Colonic mucosa (tissue), 4 donors: ENCODE measurements at places on chromosomes 1 and 21. TPM values are rescaled to one million over a fixed set of nuclear protein-coding genes. Genes with fewer than 3 reads are reported as not detected.

- no peak for DNase-seq
Observed at GRCh38 chr1:234556245-234556943, 53.6 kb downstream of the IRF2BP2 start.

GRCh38 chr1:215957663-215958062 is 390.6 kb downstream of the KCTD3 start:
- DNase-seq = no peak

DNA sequence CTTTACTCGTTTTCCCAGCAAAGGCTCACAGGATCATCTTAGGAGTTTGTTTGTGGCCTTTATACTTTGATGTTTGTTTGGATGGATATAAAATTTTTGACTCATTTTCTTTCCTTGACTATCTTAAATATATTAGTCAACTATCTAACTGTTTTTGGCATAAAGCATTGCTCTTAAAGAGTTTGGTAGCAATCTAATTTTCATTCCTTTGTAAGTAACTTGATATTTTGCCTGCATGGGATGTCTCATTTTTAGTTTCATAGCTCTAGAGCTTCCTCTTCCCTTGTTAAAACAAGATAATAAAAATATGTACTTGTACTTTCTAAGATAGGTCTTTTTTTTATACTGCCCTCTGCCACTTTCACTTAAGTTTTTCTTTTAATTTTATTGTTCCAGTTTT is 161.9 kb downstream of the MAGI3 start:
- DNase-seq = no peak

DNA sequence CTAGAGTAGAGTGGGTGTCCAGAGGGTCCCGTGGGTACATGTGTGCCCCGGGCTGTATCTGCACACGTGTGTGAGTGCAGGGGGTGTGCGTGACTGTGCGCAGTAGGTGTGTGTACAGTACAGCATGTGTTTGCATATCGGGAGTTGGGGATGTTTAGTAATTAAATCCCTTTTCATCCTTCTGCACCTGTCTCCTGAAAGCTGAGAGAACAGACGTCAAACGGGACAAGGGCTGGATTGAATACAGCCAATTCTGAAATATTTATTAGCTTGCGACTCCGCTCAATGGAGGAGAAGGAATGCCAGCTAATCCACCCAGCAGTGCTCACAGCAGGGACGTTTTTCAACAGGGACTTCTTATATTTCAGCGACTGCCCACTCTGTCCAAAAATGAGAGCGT is 44.7 kb upstream of the CASZ1 start:
- no peak for DNase-seq

- no peak for DNase-seq
Observed at GRCh38 chr1:49051647-49052046, 275.0 kb upstream of the BEND5 start.

- peak; percentile 70 for DNase-seq
Observed at GRCh38 chr1:181090641-181091126, 2.2 kb downstream of the IER5 start.

- no peak for DNase-seq
Observed at GRCh38 chr1:205920159-205920558, 23.1 kb downstream of the SLC26A9 start.

- peak; percentile 84 for DNase-seq
Observed at GRCh38 chr1:12480748-12481362, 137.2 kb downstream of the DHRS3 start.

GRCh38 chr1:150576367-150576711 is 3.1 kb downstream of the MCL1 start:
- DNase-seq = no peak

GRCh38 chr1:232105561-232105960 is 479.0 kb downstream of the DISC1 start:
- DNase-seq = no peak

DNA sequence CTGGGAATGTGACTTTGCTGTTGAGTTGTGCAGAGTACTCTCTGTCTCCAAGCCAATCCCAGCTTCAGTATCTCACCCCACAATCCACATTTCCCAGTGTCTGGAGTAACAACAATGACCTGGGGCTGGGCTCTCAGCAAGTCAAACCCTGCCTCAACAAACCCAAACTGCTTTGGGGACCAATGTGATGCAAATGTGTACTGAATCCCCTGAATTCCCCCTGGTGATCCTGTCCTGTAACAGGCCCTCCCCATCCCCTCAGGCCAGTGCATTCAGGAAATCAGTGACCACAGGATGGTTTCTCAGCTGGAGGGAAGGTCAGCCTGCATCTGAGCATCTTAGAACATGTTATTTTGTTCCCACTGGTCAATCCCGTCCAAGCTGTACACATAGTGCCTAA is 36.7 kb upstream of the HAO2 start:
- DNase-seq = no peak

- no peak for DNase-seq
Observed at GRCh38 chr1:65420590-65421350, at the start of the genes LEPR and LEPROT. Gene LEPR (plus strand): TSS chr1:65420668. CDS start chr1:65565566, 144,898 bp downstream. Gene LEPROT (plus strand): TSS chr1:65420668. CDS start chr1:65420725, 57 bp downstream.

DNA sequence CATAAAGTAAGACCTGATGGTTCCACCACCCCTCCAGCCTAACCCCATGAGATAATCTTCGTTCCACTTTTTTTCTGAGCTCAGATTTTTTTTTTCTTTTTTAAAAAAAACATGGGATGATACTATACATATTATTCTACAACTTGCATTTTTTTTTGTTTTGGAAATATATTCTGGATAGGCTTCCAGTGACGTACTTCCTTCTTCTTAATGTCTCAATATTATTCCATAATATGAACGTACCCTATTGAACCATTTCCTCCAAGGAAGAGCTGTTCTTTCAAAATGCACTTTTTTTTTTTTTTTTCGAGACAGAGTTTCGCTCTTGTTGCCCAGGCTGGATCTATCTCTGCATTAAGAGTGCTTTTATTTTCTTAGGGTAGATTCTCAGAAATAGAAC is 1.5 kb downstream of the EDEM3 start:
- no peak for DNase-seq

GRCh38 chr1:218772575-218772974 is 401.1 kb upstream of the LYPLAL1 start:
- no peak for DNase-seq

DNA sequence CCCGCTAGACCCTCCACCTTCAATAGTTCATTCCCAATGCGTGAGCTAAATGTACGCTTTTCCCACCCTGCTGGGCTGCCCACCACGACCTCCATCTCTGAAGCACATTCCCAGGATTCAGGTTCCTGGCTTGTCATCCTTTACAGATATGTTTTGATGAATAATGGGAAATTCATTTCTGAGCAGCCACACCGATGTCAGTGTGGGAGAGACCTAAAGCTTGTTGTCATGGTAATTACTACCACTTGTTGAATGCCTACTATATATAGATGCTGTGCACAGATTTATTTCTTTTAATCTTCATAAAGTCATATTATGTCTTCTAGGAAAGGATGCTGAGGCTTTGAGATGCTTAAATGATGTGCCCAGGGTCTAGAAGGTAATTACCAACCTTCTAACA is 8.0 kb downstream of the RCSD1 start:
- no peak for DNase-seq

- no peak for DNase-seq
Observed at GRCh38 chr1:219523411-219523810, 89.5 kb downstream of the ZC3H11B start.

DNA sequence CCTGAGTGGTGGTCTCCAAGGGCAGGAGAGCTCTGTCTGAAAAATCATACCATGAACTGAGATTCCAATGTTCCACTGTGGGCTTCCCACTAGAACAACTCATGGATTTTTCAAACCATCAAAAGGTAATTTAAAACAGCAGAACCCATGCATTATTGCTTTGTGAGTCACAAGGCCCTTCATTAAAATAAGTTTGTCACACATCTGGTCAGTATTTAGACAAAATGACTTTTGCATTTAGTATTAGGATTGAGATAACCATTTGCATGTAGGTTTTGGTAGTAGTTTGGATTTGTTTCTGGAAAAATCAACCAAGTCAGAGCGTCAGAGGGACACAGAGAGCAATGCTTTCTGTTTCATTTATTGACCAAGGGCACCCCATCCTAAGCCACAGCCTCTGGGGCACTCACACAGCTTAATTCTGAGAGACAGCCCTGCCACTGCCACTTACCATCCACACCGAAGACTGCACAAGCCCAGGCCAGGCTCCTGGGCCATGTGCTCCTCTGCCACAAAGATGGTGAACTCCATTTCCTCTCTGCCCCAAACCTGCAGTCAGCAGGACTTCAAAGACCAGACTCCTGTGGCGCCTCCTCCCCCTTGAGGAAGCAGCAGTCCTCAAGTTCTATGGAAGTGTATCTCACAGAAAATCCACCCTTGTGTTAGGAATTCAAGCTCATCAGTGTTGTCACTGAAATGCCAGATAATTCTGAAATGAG is 132.6 kb upstream of the DUSP10 start:
- no peak for DNase-seq

DNA sequence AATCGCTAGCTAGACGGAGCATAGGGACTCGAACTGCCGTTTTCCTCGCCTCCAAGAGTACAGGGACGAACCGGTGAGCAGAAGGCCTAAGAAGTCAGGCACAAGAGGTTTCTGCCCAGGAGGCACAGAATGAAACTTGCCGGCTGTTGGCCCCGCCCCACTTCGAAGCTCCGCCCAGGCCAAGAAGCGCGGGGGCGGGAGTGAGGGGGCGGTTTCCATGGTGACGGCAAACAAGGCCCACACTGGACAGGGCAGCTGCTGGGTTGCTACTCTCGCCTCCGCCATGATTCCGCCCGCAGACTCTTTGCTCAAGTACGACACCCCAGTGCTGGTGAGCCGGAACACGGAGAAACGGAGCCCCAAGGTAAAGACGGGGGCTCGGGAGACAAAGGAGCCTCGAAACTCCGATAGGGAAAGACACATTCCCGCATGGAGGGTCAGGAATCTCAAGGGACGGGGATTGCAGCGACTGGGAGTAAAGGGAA is at the start of gene DNALI1:
TSS of gene DNALI1 (plus strand) at position 229 of the 485 bp plus-strand sequence. CDS start at position 284, 55 bp downstream.
- DNase-seq = peak; percentile 85

- peak; percentile 84 for DNase-seq
Observed at GRCh38 chr1:40802078-40802741, 18.6 kb downstream of the KCNQ4 start.

GRCh38 chr1:36729289-36729688 is 246.6 kb upstream of the CSF3R start:
- no peak for DNase-seq

DNA sequence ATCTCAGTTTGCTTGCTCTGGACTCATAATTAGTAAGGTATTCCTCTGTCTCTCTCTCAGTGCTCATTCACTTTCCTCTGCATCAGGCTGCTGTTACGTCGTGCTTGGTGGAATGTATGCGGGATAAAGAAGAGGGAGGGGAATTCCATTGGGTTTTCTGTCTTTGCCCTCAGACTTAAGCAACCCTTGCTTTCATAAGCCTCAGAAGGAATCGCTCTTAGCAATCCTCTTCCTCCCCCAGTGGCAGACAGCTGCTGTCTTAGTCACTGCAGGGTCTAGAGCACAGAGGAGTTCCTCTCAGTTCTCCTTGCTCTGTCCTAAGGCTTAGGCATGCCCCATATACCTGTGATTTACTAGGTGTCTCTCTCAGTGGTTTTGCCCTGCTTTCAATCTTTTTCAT is 19.1 kb upstream of the NTMT2 start:
- DNase-seq = no peak

GRCh38 chr1:245263529-245264095 is 108.8 kb downstream of the KIF26B start:
- no peak for DNase-seq

DNA sequence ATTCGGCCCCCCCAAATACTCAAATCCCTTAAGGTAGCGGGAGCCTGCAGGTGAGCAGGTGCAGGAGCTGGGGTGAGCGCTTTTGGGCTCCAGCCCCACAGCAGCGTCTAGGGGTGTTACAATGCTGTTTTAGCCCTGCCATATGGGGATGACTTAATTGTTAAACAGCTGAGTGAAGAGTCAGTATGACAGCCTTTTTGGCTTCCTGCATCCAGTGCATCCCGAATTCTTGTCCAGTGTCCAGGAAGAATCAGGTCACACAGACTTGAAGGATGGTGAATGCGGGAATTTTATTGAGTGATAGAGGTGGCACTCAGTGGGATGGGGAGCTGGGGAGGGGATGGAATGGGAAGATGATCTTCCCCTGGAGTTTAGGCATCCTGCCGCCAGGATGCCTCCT is 30.4 kb upstream of the HHAT start:
- no peak for DNase-seq

GRCh38 chr1:68319907-68320306 is 87.6 kb upstream of the WLS start:
- DNase-seq = no peak

DNA sequence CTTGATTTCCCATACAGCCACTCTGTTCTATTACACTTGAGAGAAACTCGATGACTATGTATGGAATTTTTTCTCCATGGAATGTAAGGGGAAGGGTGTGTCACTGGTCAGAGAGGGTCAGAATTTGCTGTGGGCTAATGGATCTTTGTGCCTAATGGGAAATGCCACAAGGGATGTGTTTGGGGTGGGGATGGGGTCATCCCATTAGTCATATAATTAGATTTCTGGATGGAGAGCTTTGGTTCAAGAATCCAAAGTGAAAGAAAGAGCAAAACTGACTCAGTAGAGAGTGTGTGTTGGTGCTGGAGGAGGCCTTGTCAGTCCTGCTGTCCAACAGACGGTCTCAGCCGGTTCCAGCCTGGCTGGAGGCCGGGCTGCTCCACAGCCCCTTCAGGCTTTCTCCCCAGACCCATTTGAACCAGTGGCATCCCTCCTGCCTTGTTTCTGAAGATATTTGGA is 86.4 kb downstream of the LAMC2 start:
- no peak for DNase-seq

DNA sequence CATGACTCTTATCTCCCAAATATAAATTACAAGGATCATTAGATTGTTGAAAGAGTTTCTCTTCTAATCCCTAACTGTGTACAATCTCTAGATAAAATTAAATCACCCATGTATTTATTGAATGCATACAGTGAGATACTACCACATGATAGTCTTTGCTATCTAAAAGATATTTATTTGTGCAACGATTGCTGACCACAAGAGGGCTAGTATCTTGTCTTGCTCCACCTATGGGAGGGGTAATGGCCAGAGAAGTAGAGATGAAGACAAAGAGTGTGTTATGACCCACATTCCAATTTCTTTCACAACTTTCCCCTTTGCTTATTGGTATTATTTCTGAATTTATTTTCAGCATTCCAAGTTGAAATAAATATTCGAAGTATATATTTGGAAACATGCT is 13.7 kb downstream of the PYHIN1 start:
- no peak for DNase-seq

- DNase-seq = no peak
Observed at GRCh38 chr1:228030451-228031201, 23.8 kb downstream of the WNT3A start.

GRCh38 chr1:107789817-107790524 is 175.0 kb downstream of the VAV3 start:
- DNase-seq = no peak

DUSP12 gene
- total RNA-seq = 17.7 TPM

UBASH3A gene
- total RNA-seq = 1.5 TPM

SH2D1B gene
- 0.69 TPM for total RNA-seq

MRPS6 gene
- 66.6 TPM for total RNA-seq

TMEM200B gene
- total RNA-seq = 3.3 TPM

B4GALT3 gene
- total RNA-seq = 34.8 TPM

FCN3 gene
- total RNA-seq = 0.42 TPM

DPT gene
- total RNA-seq = 16.2 TPM

KLF17 gene
- not detected for total RNA-seq

TNFRSF18 gene
- 1.7 TPM for total RNA-seq
